ENCODE measurements at places on chromosomes 13 and 19.

- no peak for DNase-seq
Measured at GRCh38 chr19:30131246-30131645, 189.2 kb downstream of the URI1 start.

GRCh38 chr19:35143818-35144217 lies 763 bp downstream of the FXYD7 start:
- DNase-seq: no peak

- no peak for DNase-seq
Measured at GRCh38 chr13:93721483-93721882, 494.9 kb downstream of the GPC6 start.

- DNase-seq: peak; percentile 92
Measured at GRCh38 chr19:19821366-19821951, at the start of gene ZNF506. Gene ZNF506 (minus strand): TSS chr19:19821750. CDS start chr19:19821603, 147 bp downstream.

GRCh38 chr19:873561-874041 lies 14.1 kb downstream of the CFD start:
- no peak for DNase-seq

DNA sequence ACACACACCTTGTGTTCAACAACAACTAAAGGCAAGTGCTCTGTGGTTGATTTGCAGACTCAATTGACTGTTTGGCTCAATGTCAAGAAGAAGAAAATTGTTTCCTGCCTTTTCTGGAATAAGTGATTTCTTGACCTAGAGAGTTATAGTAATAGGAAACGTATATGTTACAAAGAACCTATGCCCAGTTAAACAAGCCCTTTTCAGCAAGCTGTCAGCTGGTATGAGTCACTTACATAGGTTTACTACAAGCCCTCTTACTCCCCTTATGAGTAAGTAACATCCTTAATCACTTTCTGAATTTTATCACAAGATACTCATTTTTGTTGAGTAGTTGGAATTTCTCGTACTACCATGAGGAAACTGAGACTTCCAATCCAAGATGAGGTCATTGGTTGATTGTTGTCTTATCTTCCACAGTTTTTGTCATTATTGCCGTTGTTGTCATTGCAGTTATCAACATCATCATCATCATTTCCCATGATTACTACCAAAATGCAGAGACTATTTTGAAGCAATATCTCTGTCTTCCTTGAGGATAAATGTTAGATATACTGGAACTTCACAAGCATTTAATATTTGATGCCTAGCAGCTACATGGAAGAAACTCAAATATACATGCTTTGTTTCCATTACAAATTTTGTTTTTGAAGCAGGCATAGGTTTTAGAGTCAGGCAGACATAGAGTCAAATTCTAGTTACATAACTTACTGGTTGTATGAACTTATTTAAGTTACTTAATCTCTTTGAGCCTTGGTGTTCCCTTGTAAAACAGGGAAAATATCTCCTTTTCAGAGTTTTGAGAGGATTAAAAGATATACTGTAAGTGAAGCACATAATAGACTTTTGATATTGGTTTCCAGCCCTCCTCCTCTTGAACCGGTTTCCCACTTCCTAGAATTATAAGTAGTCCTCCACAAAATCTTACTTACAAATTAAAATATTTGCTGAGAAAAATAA lies 106.0 kb downstream of the RAP2A start:
- no peak for DNase-seq

- DNase-seq: no peak
Measured at GRCh38 chr19:11096210-11096841, 7.1 kb downstream of the LDLR start.

- no peak for DNase-seq
Measured at GRCh38 chr13:41520660-41521630, 63.6 kb downstream of the RGCC start.

DNA sequence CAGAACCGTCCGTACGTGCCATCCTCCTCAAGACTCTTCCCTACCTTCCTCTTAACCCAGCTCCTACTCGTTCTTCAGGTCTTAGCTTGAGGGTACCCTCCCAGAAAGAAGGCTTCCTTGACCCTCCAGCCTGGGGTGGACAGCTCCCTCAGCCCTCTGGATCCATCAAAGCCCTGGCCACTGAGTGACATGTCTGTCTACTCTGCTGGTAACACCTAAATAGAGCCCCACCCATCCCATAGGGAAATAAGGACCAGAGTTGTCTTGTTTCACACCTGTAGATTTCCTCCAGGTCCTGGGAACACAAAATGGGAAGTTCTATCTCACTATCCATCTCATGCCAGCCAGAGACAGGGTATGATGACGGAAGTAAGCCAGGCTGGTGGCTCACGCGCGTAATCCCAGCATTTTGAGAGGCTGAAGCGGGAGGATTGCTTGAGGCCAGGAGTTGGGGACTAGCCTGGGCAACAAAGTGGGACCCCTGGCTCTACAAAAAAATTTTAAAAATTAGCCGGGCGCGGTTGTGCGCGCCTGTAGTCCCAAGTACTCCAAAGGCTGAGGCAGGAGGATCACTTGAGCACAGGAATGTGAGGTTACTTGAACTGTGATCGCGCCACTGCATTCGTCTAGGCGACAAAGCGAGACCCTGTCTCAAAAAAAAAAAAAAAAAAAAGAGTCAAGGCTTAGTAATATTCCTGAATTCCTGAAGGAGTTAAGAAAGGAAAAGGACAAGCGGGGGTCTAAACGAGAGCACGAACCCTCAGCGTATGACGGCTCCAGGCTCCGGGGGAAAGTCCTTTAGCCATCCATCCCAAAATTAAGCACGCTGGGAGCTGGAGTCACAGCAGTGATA lies 566 bp upstream of the CCDC97 start:
- DNase-seq: no peak

- DNase-seq: no peak
Measured at GRCh38 chr13:107104631-107105030, 536.7 kb upstream of the ARGLU1 start.

- DNase-seq: no peak
Measured at GRCh38 chr19:47155148-47155547, 24.5 kb downstream of the SAE1 start.

GRCh38 chr13:30880151-30880855 lies 25.8 kb upstream of the MEDAG start:
- no peak for DNase-seq

- peak; percentile 17 for DNase-seq
Measured at GRCh38 chr13:36981156-36981743, 17.9 kb downstream of the ALG5 start.

GRCh38 chr19:5403968-5404640 lies 51.1 kb upstream of the ZNRF4 start:
- no peak for DNase-seq

DNA sequence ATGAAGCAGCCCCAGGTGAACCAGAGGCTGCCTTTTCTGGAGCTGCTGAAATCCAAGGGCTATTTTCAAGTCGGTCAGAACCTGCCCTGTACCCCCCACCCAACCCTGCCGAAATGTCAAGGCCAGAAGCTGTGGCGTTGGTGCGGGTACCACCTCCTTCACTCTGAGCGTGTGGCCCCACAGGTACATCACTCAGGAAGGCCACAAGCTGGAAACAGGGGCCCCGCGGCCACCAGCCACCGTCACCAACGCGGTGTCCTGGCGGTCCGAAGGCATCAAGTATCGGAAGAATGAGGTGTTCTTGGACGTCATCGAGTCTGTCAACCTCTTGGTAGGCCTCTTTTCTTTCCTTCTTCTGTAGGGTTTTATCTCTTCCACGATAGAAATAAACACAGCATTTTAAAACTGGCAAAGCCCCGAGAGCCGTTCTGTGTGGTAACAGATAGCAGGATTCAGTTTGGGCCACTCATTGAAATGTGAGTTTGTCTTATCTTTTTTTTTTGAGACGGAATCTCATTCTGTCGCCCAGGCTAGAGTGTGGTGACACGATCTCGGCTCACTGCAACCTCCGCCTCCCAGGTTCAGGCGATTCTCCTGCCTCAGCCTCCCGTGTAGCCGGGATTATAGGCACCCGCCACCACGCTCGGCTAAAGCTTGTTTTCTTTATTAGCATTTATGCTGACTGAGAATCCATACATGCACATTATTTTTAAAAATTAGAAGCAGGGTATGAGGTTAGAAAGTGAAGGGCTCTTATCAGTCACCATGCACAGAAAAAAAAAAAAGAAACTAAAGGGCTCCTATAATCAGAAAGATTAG lies 11.3 kb downstream of the AP1M1 start:
- DNase-seq: no peak
